ENCODE measurements at places on chromosomes 7 and 10.
A peak's percentile ranks its signal among the peaks of the same experiment; 100 is the strongest.

GRCh38 chr7:155543011-155543876 is 3.1 kb downstream of the CNPY1 start:
- no peak for DNase-seq

DNA sequence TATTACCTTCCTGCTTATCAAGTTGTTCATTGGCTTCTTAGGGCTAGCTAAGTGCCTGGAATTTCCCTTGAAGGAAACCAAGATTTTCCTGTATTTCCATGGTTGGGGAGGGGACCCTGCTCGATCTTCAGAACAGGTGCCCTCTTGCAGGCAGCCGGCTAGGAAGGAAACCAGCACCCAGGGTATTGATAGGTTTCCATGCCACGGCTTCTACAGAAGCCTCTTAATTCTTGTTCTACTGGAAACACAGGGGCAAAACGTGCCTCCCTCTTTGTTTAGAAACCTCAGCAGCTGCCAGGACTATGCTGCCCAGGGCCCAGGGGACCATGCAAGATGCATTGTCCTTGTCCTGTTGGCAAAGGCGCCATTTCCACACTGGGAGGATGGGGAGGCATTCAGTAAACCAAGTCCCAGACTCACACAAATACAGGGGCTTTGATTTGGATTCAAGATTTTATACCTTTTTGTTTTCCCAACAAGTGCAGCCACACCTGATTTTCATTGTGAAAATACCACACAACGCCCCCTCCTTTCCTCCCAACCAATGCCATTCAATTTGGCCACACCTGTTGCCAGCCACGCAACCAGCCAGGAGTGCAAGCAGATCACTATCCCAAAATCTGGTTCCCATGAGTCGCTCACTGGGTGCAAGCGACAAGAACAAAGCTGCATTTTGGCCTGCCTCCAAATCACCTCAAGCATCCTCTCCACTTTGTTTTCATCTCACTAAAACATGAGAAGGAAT is 29.6 kb downstream of the C10orf71 start:
- DNase-seq: no peak

- no peak for DNase-seq
Observed at GRCh38 chr7:90817151-90817550, 221.0 kb downstream of the CDK14 start.

DNA sequence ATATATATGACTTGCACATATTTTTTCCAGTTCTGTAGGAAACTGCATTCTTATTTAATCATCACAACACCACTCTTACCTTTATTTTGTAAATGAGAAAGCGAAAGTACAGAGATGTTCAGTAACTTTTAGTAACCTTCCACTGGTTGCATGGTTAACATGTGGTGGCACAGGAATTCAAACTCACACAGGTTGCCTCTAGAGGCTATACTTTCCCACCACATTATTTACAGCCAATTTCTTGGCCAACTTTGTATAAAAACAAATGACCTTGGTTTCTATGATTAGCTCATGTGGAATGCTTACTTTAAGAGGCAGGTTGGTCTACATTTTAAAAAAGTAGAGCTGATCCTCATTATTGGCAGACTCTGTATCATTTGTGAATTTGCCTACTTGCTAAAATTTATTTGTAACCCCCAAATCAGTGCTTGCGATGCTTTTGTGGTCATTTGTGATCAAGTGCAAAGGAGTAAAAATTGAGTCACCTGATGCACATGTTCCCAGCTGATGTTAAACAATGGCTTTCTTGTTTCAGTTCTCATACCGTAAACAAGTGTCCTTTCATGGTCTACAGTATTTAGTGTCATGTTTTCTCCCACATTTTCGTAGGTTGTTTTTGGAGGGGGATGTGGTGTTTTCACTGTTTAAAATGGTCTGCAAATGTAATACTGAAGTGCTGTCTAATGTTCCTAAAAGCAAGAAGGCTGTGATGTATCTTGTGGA is 14.8 kb downstream of the BBS9 start:
- no peak for DNase-seq

DNA sequence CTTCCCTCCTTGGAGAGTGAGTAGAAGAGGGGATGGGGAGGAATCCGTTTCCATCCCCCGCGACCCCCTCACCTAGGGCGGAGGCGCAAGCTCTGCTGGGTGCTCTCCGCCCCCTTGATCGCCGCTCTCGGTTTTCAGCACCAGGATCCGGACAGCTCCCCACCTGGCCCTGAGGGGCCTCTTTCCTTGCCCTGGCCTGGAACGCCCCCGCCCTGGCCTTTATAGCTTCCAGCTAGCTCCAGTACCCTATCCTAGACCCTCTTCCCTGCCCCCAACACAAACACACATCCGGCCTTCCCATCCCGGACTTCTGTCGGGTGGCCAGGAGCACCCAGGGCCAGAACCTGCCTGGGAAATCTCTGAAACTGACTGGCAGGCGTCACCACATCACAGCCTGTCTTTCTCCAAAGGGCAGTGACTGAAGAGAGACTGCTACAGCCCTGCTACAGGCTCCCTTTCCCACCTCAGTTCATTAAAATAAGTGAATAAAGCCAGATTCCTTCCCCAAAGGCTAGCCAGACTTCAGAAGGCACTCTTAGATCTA is 72.3 kb upstream of the LEP start:
- DNase-seq: no peak

DNA sequence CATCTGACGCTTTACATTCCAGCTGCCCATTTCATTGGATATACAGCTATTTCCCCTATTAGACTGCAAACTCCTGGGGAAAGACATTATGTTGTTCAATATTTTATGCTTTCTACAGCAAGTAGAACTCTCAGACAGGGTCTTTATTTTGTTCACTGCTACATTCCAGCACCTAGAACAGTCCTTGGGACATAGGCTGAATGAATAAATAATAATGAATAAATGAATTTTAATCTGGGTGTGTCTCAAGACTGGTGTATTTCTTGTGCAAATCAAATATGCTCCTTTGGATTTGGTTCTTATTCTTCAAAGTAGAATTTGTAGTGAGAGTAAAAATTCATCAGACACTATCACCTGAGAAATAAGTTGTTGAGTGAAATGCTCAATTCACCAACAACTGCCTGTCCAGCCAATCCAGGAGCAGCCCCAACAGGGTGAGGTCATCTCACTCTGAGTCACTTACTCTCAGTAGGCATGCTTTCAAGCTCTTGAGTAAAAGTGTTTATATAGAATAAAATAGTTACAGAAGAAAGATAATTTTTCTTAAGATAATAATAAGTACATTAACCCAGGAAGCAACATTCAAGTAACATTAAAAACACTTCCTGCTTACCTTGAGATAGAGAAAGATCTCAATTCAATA is 287.5 kb upstream of the NPVF start:
- no peak for DNase-seq

DNA sequence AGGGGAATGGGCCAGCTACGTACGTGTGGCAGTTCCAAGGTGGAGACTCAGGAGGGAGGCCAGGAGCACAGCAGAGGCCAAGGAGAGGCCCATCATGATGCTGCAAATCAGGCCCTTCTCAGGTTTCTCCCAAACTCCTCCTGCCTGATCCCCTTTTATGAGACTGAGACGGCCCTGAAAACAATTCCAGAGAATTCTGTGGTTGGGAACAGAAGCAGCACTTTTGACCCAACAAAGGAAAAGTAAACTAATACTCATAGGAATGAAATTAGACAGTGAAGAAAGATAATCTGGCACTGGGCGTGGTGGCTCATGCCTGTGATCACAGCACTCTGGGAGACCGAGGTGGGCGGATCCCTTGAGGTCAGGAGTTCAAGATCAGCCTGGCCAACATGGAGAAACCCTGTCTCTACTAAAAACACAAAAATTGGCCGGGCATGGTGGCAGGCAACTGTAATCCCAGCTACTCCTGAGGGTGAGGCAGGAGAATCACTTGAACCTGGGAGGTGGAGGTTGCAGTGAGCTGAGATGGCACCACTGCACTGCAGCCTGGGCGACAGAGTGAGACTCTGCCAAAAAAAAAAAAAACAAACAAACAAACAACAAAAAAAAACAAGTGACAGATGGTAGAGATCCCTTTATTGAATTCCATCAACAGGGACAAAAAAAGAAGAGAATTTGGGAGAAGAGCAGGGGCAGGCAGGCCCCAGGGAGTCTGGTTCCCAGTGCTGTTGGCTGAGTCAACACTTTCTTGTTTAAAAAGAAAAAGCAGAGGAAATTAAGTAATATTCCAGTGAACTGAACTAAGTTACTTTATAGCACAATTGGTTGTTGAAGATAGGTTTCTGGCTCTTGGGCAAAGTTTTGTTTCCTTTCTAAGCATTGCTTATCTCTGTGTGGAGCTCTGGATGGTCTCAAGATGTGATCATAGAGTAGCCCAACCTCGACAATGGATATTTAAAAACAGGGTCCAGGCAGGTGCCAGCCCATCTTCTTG is at the start of gene CCL26:
TSS of gene CCL26 (minus strand) at position 131 of the 997 bp plus-strand sequence. CDS start at position 96, 35 bp downstream.
- DNase-seq: no peak

GRCh38 chr7:74009719-74010118 is 18.3 kb upstream of the ELN start:
- DNase-seq: no peak

- DNase-seq: no peak
Observed at GRCh38 chr10:122056431-122057094, 67.6 kb downstream of the TACC2 start.

DNA sequence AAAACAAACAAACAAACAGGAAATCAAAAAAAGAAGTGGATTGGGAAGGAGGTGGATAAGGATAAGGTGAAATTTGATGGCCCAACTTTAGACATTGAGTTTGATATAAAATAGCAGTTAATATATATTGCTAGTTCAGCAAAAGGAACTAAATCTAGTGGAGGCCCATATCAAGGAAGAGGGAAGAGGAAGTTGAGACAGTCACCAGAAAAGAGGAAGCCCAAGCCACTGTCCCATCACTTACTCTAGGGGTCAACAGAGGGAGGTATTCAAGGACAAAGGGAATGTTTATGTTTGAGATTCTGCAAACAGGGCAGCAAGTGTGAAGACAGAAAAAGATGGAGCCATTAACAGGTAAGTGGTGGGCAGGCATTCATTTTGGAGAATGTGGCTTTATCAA is 3.7 kb downstream of the LAMTOR4 start:
- DNase-seq: no peak

- no peak for DNase-seq
Observed at GRCh38 chr10:73182568-73182967, 14.6 kb downstream of the FAM149B1 start.

DNA sequence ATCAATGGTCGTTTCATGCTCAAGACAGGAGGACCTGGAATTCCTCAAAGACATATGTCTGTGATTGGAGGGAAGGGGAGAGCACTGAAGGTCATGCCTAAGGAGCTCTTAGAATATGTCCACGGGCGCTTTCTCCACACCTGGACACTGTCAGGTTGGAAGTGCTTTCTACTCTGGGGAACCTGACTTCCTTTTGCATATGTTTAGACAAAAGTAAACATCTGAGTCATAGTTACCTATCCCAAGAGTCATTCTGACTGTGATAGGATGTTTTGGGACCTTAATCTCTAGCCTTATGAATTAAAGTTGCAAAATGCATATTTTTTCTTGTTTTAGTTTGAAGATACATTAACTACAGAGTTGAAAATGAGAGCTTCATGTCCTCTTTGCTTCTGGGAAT is 251.7 kb downstream of the KLF6 start:
- DNase-seq: no peak

GRCh38 chr7:100894860-100895700 is 608 bp downstream of the ACHE start:
- DNase-seq: no peak

GRCh38 chr7:20560325-20561180 is 54.9 kb upstream of the ABCB5 start:
- DNase-seq: peak; percentile 82

- DNase-seq: no peak
Observed at GRCh38 chr7:133386205-133386604, 133.3 kb downstream of the EXOC4 start.

- DNase-seq: peak; percentile 97
Observed at GRCh38 chr10:75401569-75402485, at the start of gene ZNF503. ZNF503 (minus strand) TSS chr10:75401764; CDS start chr10:75401419, 345 bp downstream.

- DNase-seq: no peak
Observed at GRCh38 chr10:17737027-17737965, 14.7 kb upstream of the TMEM236 start.

GRCh38 chr10:118720685-118721538 is 33.9 kb downstream of the CACUL1 start:
- peak; percentile 1 for DNase-seq

DNA sequence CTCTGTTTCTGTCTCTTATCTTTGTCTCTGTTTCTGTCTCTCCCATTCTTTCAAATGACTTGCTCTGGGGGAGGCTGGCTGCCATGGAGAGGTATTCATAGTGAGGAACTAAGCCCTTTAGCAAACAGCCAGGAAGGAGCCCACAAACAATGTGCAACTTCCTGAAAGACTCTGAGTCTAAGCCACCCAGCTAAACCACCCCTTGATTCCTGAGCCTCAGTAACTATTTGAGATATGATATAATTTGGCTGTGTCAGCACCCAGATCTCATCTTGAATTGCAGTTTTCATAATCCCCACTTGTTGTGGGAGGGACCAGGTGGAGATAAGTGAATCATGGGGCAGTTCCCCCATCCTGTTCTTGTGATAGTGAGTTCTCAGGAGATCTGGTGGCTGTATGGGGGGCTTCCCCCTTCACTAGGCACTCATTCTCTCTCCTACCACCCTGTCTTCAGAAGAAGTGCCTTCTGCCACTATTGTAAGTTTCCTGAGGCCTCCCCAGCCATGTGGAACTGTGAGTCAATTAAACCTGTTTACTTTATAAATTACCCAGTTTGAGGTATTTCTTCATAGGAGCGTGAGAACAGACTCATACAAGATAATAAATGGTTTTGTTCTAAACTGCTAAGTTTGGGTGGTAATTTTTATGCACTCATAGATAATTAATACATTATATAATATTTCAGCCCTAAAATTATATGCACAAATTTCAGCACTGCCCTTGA is 121.2 kb upstream of the FOXP2 start:
- DNase-seq: no peak

DNA sequence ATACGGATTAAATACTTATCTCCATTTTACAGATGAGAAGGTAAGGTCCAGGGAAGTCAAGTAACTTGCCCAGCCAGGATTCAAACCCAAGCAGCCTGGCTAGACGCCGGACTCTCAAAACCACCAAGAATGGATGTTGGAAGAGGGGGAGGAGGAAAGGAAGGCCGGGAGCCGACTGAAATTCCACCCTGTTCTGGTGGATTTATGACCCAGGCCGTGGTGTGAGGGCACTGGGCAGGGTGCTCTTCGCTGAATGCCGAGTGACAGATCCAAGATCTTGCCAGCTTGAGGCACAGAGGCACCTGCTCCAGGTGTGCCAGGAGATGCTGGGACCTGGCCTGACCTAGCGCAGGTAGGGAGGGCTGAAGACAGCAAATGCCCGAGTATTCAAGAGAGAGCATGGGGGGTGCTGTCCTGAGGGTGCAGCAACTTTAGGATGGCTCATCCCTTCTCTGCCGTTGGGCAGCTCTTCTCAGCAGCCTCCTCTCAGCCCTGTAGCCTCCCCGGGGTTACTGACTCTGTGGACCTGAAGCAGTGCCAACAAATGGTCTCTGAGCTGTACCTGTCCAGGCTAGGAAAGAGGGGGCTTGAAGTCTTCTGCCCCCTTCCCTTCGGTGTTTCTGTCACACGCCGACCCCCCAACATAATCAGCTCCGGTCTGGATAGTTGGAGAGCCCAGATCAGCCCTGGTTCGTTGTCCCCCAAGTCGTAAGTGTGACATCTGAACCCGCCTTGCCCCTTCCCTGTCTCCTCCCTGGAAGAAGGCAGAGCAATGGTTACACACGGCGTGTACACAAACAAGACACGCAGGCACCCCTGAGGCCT is 713 bp downstream of the LOXL4 start:
- no peak for DNase-seq

Measured in NCI-H774 (cell line).